ENCODE measurements at places on chromosomes 4 and X. TPM values are rescaled to one million over a fixed set of nuclear protein-coding genes. Genes with fewer than 3 reads are reported as not detected.

- H3K27ac ChIP-seq = no peak overlapping the region
- no peaks in the 10 kb centered on the region for H3K36me3 ChIP-seq
- no peaks in the 10 kb centered on the region for H3K27me3 ChIP-seq
- no peaks in the 10 kb centered on the region for H3K4me1 ChIP-seq
- no peak overlapping the region for H3K4me3 ChIP-seq
Measured at GRCh38 chr4:171022824-171023230, 790.4 kb upstream of the GALNTL6 start.

DNA sequence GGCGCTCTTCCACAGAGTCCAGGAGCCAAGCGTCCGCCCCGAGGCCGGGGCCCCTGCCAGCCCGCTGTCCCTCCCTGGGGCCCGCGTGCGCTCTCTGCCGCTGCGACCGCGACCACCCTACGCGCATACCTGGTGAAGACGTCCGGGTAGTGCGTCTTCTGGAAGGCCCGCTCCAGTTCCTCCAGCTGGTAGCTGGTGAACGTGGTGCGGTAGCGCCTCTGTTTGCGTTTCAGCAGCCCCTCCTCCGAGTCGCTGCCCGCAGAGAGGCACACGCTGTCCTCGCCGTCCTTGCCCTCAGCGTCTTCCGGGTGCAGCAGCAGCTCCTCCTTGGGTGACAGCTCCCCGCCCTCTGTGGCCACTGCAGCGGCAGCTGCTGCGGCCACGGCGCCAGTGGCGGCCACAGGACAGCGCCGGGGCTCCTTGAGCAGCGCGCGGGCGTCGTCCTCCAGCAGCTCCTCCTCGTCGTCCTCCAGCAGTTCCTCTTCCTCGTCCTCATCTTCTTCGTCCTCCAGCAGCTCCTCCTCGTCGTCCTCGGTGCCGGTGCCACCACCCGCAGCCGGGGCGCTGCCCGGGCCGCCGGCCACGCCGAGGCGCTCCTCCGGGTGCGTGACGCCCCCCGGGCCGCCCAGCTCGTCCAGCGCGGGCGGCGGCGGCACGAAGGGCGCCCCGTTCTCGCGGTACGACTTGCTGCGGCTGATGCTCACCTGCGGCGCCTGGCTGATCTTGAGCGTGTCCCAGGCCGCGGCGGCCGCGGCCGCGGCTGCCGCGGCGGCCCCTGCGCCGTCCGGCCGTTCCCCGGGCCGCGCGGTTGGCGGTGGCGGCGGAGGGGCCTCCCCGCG lies 2.8 kb downstream of the ARX start:
- no peak overlapping the region for H3K27ac ChIP-seq
- peak overlapping the region; percentile 12 for H3K4me3 ChIP-seq
- H3K27me3 ChIP-seq = peaks cover 99% of the 10 kb centered on the region

DNA sequence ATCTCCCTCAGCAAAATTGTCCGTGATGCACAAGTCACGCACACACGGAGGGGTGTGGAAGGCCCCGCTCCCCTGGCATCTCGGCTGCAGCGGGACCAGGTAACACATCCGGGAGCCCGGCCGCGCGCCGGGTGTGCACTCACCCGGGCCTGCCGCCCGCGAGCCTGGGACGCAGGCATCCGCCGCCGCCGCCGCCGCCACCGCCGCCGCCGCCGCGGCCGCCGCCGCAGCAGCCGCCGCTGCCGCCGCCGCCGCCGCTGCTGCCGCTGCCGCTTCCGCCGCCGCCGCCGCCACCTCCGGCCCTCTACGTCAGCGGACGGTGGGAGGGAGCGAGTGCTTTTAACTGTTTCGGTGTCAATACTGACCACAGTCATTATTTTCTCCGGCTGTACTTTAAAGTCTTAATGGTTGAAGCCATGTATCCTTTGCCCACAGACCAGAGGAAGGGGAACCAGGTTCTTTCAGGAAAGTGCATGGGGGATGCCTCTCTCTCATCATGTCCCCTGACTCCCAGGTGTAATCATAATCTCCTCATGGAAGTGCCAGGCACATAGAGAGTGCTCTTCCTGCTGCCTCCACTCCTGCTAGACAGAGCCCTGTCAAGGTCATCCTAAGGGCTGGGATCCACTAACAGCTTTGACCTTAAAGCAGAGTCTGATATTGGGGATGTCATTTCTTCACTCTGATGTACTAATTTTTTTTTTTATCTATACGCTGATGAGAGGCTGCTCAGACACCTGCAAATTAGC lies 38.0 kb downstream of the MAGEE2 start:
- no peaks in the 10 kb centered on the region for H3K4me1 ChIP-seq
- H3K27me3 ChIP-seq = no peaks in the 10 kb centered on the region
- peak overlapping the region; percentile 47 for H3K4me3 ChIP-seq
- H3K36me3 ChIP-seq = no peaks in the 10 kb centered on the region
- H3K27ac ChIP-seq = no peak overlapping the region

MAP3K15 gene
- 1.2 TPM for total RNA-seq

GRCh38 chrX:85698921-85699320 lies 319.5 kb upstream of the POF1B start:
- no peaks in the 10 kb centered on the region for H3K27me3 ChIP-seq
- DNase-seq = no peak
- H3K4me3 ChIP-seq = no peak overlapping the region
- no peaks in the 10 kb centered on the region for H3K4me1 ChIP-seq
- no peak overlapping the region for H3K27ac ChIP-seq

Measured in cardiac muscle cell (in vitro differentiated cells and primary cell).